ENCODE measurements at places on chromosomes 6 and 20. TPM values are rescaled to one million over a fixed set of nuclear protein-coding genes. Genes with fewer than 3 reads are reported as not detected.
A peak's percentile ranks its signal among the peaks of the same experiment; 100 is the strongest.

DNA sequence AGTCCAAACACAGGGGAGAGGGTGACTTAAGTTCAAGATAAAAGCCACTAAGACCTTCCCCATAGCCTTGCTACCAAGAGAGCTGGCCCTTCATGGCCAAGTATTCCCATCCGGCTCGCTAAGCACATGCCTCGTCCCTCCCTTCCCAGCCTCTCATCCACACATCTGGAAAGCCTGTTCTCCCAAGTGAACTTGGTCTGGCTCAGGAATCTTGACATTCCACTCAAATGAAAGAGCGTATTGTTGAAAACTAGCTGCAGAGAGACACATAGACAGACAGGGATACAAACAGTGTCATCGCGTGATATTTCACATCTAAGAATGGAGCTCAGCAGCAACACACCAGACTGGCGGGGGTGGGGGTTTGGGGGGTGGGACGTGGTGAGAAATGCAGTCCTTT is 182.8 kb upstream of the FOXQ1 start:
- no peak overlapping the region for H3K4me3 ChIP-seq
- H3K27ac ChIP-seq, result no peak overlapping the region
- H3K27me3 ChIP-seq, result no peaks in the 10 kb centered on the region
- DNase-seq, result peak; percentile 44
- H3K4me1 ChIP-seq, result no peaks in the 10 kb centered on the region

DNA sequence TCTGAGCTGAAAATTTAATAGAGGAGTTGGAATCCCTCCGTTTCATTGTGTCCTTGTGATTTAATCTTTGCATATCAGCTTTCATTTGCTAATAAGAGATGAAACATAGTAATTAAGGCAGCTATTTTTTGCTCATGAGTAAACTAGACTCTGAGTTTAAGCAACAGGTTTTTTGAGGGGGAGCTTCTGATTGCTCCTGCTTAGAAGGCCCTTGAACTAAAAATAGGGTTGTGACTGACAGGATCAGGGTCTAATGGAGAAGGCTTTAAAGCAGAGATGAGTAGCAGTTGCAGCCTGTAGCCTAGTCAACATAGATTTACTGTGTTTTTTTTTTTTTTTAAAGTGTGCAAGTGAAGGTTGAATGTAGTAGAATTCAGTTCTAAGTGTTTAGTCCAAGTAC is 17.4 kb downstream of the HSF2 start:
- H3K27me3 ChIP-seq, result no peaks in the 10 kb centered on the region
- H3K4me1 ChIP-seq, result no peaks in the 10 kb centered on the region
- DNase-seq, result no peak
- H3K27ac ChIP-seq, result no peak overlapping the region
- H3K36me3 ChIP-seq, result peaks cover 43% of the 10 kb centered on the region

- no peak for DNase-seq
- H3K27me3 ChIP-seq, result no peaks in the 10 kb centered on the region
- H3K27ac ChIP-seq, result no peak overlapping the region
- H3K4me3 ChIP-seq, result no peak overlapping the region
- H3K4me1 ChIP-seq, result no peaks in the 10 kb centered on the region
These were observed 29.5 kb downstream of the STX11 start for GRCh38 chr6:144179828-144180227.

GRCh38 chr20:22257912-22258311 is 326.5 kb downstream of the FOXA2 start:
- H3K4me1 ChIP-seq, result no peaks in the 10 kb centered on the region
- no peak overlapping the region for H3K27ac ChIP-seq
- no peaks in the 10 kb centered on the region for H3K27me3 ChIP-seq
- H3K4me3 ChIP-seq, result no peak overlapping the region
- no peak for DNase-seq

- H3K36me3 ChIP-seq, result no peaks in the 10 kb centered on the region
- H3K4me1 ChIP-seq, result peaks cover 19% of the 10 kb centered on the region
- no peak overlapping the region for H3K4me3 ChIP-seq
- no peak overlapping the region for H3K27ac ChIP-seq
- no peak for DNase-seq
These were observed 1.9 kb upstream of the ULBP1 start for GRCh38 chr6:149961728-149962425.

DNA sequence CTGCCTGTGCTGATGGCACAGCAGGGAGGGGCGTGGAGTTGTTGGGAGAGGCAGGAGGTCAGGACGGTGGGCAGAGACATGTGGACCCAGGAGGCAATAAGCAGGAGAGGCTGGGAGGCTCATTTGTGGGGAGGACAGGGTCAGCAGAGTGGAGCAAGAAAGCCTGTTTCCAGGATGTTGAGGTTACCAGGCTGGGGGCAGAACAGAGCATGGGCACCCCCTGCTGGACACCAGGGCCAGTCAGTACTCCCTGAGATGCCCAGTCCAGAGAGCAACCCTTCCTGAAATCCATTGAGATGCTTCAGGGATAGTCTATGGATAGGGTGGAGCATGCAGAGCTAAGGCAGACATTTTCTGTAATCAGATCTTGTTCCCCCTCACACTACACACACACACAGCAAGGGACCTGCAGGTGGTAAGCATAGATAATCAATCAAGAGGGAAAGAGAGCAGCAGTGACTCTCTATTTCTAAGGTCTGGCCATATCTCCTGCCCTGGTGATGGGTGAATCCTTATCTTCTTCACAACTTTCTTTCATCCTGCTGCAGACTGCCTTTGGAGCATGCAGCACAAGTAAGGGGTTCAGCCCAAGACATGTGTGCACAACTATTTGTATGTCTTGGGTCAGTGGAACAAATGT is 41.7 kb downstream of the MOCS1 start:
- DNase-seq, result peak; percentile 64
- H3K36me3 ChIP-seq, result peaks cover 21% of the 10 kb centered on the region
- no peak overlapping the region for H3K4me3 ChIP-seq
- no peaks in the 10 kb centered on the region for H3K27me3 ChIP-seq

GRCh38 chr6:41672816-41673703 is 34.8 kb downstream of the MDFI start:
- no peak for DNase-seq
- no peaks in the 10 kb centered on the region for H3K36me3 ChIP-seq
- H3K4me1 ChIP-seq, result no peaks in the 10 kb centered on the region

DNA sequence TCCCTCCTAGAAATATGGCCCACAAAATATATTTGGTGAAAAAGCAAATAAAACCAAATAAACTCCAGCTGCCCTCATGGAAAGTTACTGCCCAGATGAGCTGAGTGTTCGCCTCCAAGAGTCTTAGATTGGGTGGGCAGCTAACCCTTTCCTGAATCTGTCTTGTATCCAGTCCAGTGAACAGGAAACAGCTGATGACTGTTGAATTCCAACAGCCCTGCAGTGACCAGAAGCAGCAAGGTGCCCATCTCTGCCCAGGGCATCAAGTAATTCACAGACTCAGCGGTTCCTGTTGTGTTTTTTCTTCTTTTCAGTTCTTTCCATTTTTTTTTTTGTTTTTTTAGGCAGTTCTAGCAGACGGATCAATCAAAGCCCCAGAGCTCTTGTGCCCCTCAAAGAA is 199.2 kb downstream of the UBE3D start:
- H3K4me1 ChIP-seq, result no peaks in the 10 kb centered on the region
- no peak overlapping the region for H3K27ac ChIP-seq
- no peaks in the 10 kb centered on the region for H3K27me3 ChIP-seq
- no peak overlapping the region for H3K4me3 ChIP-seq
- no peaks in the 10 kb centered on the region for H3K36me3 ChIP-seq

DNA sequence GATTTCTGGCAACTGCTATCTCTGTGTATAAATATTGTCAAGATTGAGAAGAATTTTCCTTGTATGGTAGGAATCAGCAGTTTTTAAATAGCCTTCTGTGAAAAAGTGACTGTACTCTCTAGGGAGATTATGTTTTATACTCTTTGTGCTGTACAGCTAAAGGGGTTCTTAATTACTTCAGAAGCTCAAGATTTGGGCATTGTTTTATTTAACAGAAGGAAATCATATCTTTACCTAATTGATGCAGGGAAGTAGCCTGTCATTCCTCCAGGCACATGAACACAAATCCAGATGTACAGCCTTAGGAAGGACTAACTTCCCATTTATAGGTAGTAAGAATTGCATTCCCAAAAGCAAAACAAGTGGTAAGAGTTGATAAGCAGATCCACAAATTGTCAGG is 1.3 kb downstream of the CALHM5 start:
- no peaks in the 10 kb centered on the region for H3K27me3 ChIP-seq
- no peak for DNase-seq
- peaks cover 23% of the 10 kb centered on the region for H3K36me3 ChIP-seq
- peak overlapping the region; percentile 86 for H3K27ac ChIP-seq
- H3K4me1 ChIP-seq, result peaks cover 11% of the 10 kb centered on the region
- H3K4me3 ChIP-seq, result peak overlapping the region; percentile 65

- DNase-seq, result no peak
- no peaks in the 10 kb centered on the region for H3K36me3 ChIP-seq
- no peak overlapping the region for H3K4me3 ChIP-seq
- H3K4me1 ChIP-seq, result no peaks in the 10 kb centered on the region
These were observed 49.3 kb downstream of the TBC1D7 start for GRCh38 chr6:13278991-13279390.

The TRIM31 gene
- total RNA-seq, result not detected

The DEFB115 gene
- not detected for total RNA-seq

The SLC4A11 gene
- 0.65 TPM for total RNA-seq

The PTK6 gene
- total RNA-seq, result not detected

The KCNK16 gene
- not detected for total RNA-seq

The HCRTR2 gene
- not detected for total RNA-seq
